Activated T-helper 9 cell treated with anti-CD3 and anti-CD28 coated beads, Interleukin-2, amount 50 U/mL, for 16 hours (primary cell): ENCODE measurements at places on chromosomes 13 and 19.

GRCh38 chr19:6100284-6100915, 9.9 kb downstream of the RFX2 start:
- DNase-seq, result peak; percentile 28

DNA sequence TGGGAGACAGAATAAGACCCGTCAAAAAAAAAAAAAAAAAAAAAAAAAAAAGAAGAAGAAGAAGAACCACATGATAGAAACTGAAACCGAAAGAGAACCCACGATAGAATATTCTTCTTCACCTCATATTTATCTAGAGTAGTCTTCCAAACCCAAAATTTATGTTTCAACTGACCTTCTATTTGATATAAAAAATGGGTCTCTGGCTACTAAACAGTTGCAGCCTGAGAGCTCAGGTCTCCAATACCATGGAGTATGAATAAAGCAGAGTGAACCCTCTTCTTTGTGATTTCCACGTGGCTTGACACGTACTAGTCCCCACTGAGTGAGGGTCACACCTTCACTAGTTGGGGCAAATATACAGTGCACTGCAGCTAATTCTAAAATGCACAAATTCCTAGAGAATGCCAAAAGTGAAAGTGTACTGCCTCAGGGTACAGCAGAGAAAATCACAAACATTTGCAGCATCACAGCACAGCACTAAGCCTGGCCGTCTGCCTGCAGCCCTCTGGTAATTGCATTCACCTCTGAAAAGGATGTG, 30.8 kb upstream of the RFC3 start:
- DNase-seq, result no peak

- DNase-seq, result no peak
Measured at GRCh38 chr19:29665826-29666577, 741 bp downstream of the PLEKHF1 start.

GRCh38 chr13:98972059-98972458, 5.8 kb downstream of the DOCK9 start:
- DNase-seq, result no peak

GRCh38 chr19:30393046-30393445, 20.9 kb downstream of the ZNF536 start:
- no peak for DNase-seq
